ENCODE measurements at places on chromosomes 3 and 15.

- DNase-seq, result no peak
Observed at GRCh38 chr3:141380279-141380678, 12.0 kb downstream of the ZBTB38 start.

- DNase-seq, result no peak
Observed at GRCh38 chr3:4988983-4989834, 10.0 kb downstream of the BHLHE40 start.

- no peak for DNase-seq
Observed at GRCh38 chr3:59308001-59308400, 258.2 kb upstream of the CFAP20DC start.

GRCh38 chr15:27828746-27829145, 270.4 kb downstream of the OCA2 start:
- no peak for DNase-seq

DNA sequence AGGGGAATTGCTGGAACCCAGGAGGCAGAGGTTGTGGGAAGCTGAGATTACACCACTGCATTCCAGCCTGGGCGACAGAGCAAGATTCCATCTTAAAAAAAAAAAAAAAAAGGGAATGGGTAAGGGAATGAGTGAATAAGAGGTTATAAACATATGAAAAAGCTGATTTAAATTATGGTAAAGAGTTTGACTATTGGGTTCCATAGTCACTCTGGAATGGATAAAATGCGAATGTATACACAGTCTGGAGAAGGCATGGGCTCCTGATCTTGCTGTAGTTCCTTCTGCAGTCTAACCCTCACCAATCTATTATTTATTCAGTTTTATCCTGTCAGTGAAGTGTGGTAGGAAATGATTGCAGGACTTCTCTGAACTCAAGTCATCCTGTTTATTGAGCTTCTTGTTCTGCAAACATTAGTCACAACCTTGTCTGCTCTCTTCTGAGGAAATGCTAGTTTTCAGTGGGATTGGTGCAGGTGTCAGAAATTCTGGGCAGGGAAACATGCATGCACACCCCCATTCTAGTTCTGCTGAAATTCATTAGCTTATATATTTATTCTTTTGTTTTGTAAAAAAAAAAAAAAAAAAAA, 190.9 kb upstream of the CFAP20DC start:
- DNase-seq, result no peak

GRCh38 chr3:114319453-114319852, 25.6 kb downstream of the TIGIT start:
- no peak for DNase-seq

GRCh38 chr3:185401319-185401955, 38.5 kb downstream of the MAP3K13 start:
- no peak for DNase-seq

DNA sequence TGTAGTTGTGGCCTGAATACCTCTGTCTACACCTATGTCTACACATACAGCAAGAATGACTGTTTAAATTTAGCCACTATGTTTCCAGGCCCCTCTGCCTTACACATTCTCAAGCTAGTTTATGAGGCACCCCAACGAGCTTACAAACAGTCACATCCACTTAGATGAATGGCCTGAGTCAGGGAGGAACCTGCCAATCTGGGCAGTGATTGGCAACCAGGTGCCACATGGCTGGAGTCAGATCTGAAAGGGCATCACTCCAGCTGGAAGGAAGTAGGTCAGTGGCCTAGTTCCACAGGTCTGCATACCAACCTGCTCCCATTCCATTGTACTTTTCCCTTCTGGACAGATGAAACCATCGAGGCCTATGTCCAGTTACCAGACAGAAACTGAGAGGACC, 136.3 kb downstream of the FOXP1 start:
- DNase-seq, result no peak

GRCh38 chr3:111858642-111859041, 423 bp upstream of the PHLDB2 start:
- no peak for DNase-seq

- no peak for DNase-seq
Observed at GRCh38 chr3:119934249-119934648, 152.3 kb downstream of the NR1I2 start.

Measured in stimulated activated CD8-positive, alpha-beta memory T cell treated with anti-CD3 and anti-CD28 coated beads, Interleukin-7, amount 100 ng/mL, for 4 hours (primary cell).